ENCODE measurements at places on chromosomes 2 and 18.

- DNase-seq: no peak
Measured at GRCh38 chr18:48949050-48949605, 1.6 kb downstream of the SMAD7 start.

DNA sequence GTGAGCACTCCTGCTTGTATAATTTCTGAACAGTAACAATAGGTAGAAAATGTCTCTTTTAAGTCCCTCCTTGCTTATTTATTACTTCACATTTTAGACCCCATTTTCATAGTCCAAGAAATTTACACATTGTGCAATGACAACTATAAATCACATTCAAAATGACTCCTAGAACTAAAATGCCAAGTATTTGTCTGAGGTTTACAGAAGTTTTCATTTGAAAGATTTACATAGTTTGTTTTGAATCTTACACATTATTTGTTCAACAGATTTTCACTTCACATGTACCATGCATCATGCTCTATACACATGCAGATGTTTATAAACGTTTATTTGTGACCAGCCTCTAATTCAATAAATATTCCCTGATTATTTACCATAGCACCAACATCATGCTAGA lies 15.7 kb upstream of the TRIB2 start:
- no peak for DNase-seq

GRCh38 chr2:103959174-103960128 lies 894.5 kb upstream of the POU3F3 start:
- DNase-seq: peak; percentile 2

- DNase-seq: no peak
Measured at GRCh38 chr2:150081775-150082481, 405.5 kb downstream of the RND3 start.

DNA sequence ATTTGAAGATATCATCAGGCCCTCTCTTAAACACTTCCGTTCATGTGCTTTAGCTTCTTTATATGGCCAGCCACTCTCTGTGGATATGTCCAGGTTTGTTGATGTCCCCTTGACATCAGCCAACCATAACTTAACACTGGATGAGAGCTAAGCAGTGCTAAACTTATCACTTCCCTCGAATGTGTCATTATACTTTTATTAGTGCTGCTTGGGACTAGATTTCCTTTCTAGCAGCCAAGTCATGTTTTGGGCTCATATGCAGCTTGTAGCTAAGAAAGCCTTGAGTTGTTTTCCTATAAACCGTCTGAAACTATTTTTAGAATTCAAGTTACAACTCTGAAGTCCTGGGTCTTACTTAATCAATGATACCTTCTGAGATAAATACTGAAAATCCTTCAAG lies 144.8 kb upstream of the TNP1 start:
- DNase-seq: no peak

- DNase-seq: peak; percentile 35
Measured at GRCh38 chr18:59267503-59268126, 5.6 kb downstream of the RAX start.

- DNase-seq: no peak
Measured at GRCh38 chr2:226664140-226664539, 135.5 kb downstream of the IRS1 start.

- DNase-seq: peak; percentile 64
Measured at GRCh38 chr2:207330912-207331311, 165.2 kb upstream of the KLF7 start.

DNA sequence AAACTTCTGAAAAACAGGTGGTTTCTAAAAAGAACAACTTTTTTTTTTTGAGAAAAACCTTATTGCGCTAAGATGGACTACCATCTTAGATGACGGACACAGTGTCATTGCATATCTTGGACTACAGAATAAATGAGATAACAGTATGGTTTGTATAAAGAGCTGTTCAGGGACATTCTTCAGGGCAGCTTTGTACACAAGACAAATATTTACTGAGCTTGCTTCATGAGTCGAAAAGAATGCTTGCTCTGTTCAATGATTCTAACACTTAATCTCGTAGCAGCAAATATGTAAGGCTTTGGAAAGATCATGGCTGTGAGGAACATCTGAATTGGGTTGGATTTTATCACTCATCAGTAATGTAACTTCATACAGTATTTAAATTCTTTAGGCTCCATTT lies 282.5 kb upstream of the CWC22 start:
- DNase-seq: no peak
